ENCODE measurements at places on chromosomes 2 and 18.

DNA sequence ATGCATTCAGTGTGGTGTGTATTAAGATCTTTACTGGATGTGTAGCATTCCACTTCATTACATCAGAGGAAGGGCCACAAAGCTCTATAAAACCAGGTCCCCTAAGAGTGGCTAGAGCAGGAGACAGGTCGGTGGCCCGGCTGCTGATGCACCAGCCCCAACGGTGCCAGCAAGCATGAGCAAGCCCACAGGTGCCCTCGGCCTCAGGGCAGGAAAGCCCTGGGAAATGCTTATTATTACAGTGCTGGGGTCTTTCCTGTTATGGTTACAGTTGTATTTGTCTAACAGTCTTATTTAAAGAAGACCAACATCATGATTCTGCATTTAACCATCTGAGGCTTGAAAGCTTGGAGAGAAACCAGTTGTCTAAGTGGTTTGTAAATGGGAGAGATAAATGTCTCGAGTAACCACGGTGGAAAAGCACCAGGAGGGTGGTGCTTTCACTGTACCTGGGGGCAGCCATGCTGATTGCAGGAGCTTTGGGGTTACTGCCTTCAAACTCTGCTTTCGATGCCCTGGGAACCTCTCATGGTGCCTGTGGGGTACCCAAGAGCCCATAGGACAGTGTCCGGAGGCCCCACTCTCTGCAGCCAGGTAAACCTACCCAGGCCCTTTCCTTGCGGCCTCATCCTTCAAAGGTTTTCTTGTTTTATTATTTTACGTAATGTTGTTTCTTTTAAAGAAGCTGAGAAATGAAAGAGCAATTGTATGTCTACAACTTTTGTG lies 133.1 kb downstream of the SH3RF3 start:
- DNase-seq: no peak

GRCh38 chr2:43306197-43306596 lies 79.8 kb upstream of the ZFP36L2 start:
- DNase-seq: no peak

DNA sequence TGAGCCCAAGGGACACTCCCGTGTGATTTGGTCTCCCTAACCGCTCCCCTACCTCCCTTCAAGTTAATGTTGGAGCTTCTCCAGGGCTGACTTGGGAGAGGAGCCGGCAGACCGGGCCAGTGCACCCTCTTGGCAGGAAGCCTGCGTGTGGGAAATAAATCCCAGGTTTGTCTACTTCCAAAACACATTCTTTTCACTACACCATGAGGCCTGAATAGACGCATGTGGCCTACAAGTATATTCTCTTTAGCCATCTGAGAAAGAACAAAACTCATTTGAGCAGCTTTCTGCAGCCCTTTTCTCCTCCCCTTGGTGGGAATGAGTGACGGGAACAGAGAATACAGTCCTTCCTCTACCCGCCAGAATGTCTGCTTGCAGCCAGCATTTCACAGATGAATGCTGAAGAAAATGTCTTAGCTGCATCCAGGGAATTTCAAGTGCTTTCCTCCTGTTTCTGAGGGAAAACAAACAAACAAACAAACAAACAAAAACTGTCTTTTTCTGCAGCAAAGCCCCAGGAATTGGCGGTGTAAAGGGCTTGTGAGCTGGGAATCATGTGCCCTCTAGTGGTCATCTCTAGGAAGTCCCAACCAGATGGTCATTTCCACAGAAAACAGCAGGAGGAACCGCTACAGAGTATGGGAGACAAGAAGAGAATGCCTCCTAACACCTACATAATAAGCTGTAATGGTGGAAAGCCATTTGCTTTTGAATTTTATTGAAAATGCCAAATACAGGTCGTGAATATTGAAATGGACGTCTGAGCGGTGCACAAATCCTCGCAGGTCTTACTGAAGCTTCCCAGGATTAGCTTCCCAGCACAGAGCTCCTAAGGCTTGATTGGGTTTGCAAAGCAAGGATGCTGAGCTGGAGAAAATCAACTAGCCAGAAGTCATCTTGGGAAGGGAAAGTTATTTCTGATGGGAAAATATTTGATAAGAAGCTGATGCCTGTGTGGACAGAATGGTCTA lies 41.2 kb upstream of the DAPL1 start:
- DNase-seq: peak; percentile 44

- DNase-seq: no peak
Observed at GRCh38 chr18:23701544-23702064, 12.4 kb downstream of the LAMA3 start.

DNA sequence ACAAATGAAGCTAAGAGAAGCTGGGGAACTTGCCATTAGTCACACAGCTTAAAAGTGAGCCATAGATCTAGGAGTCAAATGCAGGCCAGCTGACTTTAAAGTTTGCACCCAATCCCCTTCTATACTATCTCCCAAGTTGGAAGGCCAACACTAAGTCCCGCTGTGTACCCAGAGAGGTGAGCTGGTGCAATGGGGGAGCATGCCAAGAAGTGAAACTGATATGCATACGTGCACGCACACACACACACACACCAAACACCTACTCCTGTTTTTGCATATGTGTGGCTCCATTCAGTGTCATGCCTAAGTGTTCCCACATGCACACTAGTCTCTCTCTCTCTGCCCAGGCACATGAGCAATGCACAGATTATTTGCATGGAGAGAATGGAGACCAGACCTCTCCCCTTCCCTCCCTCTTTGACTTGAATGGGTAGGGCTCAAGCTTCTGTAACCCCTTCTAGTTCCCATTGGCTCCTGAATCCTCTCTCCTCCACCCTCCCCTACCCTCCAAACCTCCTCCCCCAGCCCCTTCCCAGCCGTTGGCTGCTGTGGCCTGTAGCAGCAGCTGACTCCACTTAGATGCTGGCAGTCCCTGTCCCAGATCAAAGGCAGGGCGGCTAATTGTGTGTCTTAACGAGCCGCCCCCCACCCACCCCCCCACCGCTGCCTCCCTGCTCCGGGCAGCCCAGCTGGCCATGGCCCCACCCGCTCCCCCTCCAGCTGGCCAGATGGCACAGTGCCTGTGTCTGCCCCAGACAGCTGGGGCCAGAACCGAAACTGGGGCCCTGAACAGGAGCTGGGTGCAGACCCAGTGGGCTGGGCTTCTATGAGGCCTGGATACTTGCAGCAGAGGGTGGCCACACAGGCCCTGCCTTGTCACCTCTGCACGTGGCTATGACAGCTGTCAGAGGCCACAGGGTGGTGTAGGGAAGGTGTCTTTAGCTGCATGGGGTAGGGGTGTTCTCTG lies 5.6 kb downstream of the WNT10A start:
- no peak for DNase-seq

GRCh38 chr2:181281206-181281832 lies 175.9 kb upstream of the ITGA4 start:
- no peak for DNase-seq

DNA sequence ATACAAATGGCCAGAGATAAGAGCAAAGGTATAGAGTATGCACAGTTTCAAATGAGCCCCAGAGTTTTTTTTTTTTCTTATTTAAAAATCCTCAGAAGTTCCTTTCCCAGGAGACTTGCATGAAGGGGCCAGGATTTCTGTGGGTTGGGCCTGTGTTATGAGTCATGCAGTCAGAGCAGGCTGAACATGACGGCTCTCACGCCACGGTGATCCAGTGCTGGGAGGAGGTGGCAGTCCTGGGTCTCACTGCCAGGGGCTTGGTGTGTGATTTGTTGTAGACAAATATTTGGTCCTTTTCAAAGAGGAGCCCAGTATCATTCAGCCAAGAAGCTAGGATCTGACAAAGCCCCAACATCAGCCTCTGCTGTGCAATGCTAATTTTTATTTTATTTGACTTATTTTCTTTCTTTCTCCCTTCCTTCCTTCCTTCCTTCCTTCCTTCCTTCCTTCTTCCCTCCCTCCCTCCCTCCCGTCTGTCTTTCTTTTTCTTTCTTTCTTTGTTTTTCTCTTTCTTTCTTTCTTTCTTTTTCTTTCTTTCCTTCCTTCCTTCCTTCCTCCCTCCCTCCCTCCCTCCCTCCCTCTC lies 10.4 kb upstream of the KCNE4 start:
- peak; percentile 39 for DNase-seq

DNA sequence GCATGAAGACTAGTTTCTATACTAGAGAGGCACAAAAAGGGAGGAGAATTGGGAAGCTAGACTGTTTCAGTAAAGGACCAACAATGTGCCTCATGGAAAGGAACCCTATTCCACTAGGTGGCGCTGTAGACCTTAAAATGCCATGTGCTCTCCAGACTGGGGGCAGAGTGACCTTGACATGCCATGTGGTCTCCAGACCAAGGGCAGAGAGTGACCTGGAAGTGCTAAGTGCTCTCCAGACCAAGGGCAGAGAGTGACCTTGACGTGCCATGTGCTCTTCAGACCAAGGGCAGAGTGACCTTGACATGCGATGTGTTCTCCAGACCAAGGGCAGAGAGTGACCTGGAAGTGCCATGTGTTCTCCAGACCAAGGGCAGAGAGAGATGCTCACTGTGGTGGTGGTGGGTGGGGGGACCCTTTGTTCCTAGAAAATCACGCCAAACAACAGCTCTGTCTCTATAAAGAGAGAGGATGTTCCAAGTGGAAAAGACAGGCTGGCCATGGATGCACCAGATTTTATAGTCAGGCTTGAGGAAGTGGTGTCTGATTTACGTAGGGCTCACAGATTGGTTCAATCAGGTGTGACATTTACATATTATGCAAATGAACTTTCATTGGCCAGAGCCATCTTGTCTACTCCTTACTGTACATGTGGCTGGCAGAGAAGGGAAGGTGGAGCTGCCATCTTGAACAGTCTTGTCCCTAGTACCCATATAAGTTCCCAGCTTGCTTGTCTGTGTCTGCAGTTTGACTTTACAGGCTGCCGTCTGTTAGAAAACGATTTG lies 344.0 kb upstream of the DDX18 start:
- no peak for DNase-seq

DNA sequence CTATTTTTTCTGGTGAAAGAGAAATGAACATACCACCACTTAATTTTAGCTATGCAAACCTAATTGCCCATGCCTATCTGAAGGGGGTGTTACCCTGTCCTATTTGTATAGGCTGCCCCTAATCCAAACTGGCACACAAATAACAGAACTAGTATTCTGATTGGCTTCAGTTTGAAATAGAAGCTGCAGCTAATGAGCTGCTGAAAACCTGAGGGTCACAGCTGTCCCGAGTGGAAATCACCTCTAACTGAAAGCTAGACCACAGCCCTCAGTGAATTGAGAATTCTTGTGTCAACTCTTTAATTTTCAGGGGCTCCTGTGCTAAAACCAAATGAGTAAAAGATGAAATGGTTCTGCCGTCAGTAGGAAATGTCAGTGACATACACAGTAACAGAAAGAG lies 28.7 kb downstream of the CCDC141 start:
- no peak for DNase-seq

DNA sequence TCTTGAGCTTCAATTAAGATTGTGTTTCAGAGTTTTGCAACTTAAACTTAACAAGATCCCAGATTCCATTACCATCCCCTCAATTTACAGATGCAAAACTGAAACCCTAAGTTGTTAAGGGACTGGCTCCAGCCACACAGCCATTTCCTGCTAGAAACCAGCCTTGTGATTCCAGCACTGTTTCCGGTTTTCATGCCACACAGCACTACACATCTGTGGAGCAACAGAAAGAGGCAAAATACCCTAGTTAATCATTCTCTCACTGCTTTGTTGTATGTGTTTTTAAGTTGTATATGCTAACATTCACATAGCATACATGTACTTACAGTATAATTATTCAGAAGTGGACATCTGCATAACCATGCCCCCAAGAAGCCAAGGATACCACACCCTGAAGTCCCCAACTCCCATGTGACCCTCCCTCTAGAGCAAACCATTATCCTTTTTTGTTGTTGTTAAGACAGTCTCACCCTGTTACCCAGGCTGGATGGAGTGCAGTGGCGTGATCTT lies 87.4 kb downstream of the MYO5B start:
- DNase-seq: no peak

DNA sequence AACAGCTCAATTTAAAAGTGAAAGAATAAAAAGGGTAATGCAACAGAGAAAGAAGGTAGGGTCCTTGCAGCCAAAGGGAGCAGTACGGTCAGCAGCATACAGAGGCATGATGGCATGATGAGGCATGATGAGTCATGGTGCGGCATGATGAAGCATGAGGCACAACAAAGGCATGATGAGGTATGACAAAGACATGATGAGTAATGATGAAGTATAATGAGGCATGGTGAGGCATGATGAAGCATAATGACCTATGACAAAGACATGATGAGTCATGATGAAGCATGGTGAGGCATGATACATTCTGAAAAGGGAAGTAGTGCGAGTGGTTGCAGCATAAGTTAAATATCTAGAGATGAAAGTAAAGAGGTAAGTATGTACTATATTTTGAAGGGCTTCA lies 673.2 kb downstream of the TMEM182 start:
- DNase-seq: no peak

GRCh38 chr2:206064077-206064476 lies 21.9 kb downstream of the INO80D start:
- no peak for DNase-seq

GRCh38 chr2:145411493-145411892 lies 891.6 kb upstream of the ZEB2 start:
- DNase-seq: no peak

- peak; percentile 9 for DNase-seq
Observed at GRCh38 chr18:66564236-66564635, 39.7 kb downstream of the CDH19 start.

GRCh38 chr2:81542119-81542518 lies 1237.6 kb upstream of the LRRTM1 start:
- DNase-seq: no peak

DNA sequence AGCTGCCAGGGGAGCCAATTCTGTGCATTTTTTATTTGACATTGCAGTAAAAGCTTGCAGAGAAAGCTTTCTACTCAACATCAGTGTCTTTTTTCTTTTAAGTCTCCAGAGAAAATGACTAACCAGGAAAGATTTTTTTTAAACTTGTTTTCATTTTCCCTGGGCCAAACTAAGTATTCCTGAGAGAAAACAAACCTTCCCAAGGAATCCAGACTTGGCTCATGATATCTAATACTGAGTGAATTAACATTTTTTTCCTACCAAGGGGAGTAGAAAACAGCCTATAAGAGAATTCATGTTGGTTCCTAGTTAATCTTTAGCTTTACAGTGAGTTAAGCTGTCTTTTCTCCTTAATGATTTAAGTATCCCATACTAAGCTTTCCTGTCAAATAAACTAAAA lies 46.7 kb downstream of the DAPL1 start:
- no peak for DNase-seq

DNA sequence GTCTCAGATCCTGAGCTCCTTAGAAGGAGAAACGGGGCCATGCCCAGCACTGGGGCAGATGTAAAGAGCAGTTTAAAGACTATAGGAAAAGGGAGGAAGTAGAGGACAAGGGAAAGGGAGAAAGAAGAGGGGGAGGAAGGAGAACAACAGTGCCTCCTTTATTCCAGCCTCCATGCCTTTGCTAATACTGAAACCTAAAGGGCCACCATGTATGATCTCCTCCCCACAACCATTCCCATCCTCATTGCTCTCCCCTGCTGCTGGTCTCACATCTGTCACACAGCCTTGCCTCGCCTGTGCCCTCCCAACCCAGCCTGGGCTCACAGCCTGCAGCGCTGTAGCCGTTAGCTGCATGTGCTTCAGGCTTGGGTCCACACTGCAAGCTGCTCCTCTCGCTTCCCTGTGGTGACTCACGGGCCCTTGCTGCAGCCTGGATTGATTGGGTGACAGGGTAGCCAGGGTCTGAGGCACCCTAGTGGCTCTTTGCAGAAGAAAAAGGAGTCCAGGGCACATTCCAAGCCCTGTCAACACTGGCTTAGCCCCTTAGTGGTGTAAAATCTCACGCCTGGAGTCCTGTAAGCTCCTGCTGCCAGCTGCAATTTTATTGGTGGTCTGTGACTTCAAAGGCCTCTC lies 281.9 kb downstream of the SRBD1 start:
- DNase-seq: no peak
